GDM1 (cell line): ENCODE measurements at places on chromosomes 13 and 19.

GRCh38 chr13:50842251-50842989, 1.1 kb downstream of the DLEU7 start:
- no peak for DNase-seq

GRCh38 chr19:54364775-54365257, at the start of gene LAIR1:
Gene LAIR1 (minus strand): TSS chr19:54364931. CDS start chr19:54364804, 127 bp downstream.
- peak; percentile 86 for DNase-seq

DNA sequence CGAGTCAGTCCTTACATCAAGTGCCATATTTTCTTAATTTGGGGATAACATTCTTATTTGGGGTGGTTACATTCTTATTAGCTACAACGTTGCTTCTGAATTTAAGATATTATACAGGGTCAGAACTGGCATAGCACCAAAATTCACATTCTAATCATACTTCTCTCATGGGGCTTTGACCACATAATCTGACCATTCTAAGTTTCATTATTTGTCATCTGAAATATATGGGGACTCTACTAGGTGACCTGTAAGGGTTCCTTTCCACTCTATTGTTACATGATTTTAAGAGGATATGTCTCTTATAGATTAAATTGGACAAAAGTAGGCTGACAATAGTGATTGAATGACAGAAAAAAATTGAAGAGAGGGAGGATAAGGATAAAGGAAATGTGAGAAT, 536.5 kb downstream of the KCTD12 start:
- DNase-seq, result no peak

- no peak for DNase-seq
Observed at GRCh38 chr13:51230477-51231105, 8.4 kb downstream of the FAM124A start.

- no peak for DNase-seq
Observed at GRCh38 chr13:110028838-110029621, 242.6 kb upstream of the IRS2 start.

DNA sequence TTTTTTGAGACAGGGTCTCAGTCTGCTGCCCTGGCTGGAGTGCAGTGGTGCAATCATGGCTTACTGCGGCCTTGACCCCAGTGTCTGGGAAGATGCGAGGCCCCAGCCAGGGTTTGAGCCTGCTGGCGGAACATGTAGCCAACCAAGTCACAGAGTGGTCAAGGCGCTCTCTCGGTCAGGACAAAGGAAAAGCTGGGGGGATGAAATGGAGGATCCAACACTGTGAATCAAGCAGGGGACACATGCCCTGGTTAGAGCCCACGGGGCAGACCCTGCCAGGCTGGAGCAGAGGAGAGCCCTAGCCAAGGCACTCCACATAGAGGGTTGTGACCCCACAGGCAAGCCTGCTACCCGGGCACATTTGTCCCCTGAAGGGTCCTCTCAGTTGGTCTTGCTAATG, 10.1 kb downstream of the TUBA3C start:
- no peak for DNase-seq
